ENCODE measurements at places on chromosomes 6 and 20. TPM values are rescaled to one million over a fixed set of nuclear protein-coding genes. Genes with fewer than 3 reads are reported as not detected.

HEY2 gene
- total RNA-seq: 8.2 TPM

FLRT3 gene
- 6.2 TPM for total RNA-seq

- H3K27me3 ChIP-seq: no peaks in the 10 kb centered on the region
- no peaks in the 10 kb centered on the region for H3K4me1 ChIP-seq
- no peak overlapping the region for H3K4me3 ChIP-seq
- H3K36me3 ChIP-seq: no peaks in the 10 kb centered on the region
- no peak for DNase-seq
These were observed 14.8 kb upstream of the ADRM1 start for GRCh38 chr20:62287759-62288534.

- H3K4me3 ChIP-seq: no peak overlapping the region
- no peak overlapping the region for H3K27ac ChIP-seq
- DNase-seq: no peak
These were observed 18.2 kb downstream of the BMP7 start for GRCh38 chr20:57248132-57248797.

- no peak overlapping the region for H3K4me3 ChIP-seq
- no peaks in the 10 kb centered on the region for H3K36me3 ChIP-seq
- no peak overlapping the region for H3K27ac ChIP-seq
- no peaks in the 10 kb centered on the region for H3K27me3 ChIP-seq
- no peaks in the 10 kb centered on the region for H3K4me1 ChIP-seq
- DNase-seq: no peak
These were observed 41.8 kb upstream of the TOP1 start for GRCh38 chr20:40986774-40987173.

DNA sequence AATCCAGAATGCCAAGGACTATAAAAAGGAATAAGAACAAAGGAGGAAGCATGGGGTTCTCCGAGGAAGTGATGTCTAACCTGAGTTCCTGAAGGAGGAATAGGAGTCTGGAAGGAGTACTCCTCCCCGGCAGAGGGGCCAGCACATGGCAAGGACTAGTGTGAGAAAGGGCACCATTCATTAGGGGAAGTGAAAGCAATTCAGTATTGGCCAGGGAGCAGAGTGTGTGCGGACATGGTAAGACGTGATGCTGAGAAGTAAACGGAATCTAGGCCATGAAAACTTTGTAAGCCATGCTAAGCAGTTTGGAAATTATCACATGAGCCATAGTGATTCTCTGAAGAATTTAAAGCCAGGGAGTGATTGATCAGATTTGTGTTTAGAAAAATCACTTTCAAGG lies 218.9 kb upstream of the PRDM1 start:
- DNase-seq: no peak
- no peak overlapping the region for H3K4me3 ChIP-seq
- no peak overlapping the region for H3K27ac ChIP-seq
- H3K36me3 ChIP-seq: no peaks in the 10 kb centered on the region

DNA sequence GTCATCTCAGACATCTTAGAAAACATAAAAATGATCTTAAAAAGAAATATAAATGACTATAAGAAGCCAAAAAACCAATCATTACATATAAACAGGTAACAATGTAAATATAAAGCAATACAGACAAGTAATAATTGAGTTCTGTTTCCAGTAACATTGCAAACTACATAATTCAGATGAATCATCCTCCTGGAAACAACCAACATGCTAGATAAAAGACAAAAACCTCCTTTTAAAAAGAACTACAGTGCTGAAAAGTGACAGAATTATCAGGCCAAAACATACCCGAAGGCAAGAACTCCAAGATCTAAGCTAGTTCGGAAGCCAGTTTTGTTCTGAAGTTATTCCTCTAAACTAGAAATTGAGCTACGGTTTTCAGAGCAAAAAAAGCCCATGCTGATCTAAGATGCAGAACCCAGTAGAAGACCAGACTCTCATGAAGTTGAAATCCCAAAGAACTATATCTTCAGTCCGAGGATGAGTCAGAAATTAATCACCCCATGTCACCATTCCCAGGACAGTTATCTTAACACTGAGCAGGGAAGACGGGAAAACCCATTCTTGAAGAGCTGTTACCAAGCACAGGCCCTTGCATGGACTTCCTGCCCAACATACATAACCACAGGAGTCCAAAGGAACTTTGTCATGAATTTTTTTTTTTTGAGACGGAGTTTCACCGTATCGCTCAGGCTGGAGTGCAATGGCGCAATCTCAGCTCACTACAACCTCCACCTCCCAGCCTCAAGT lies 9.8 kb downstream of the PGM3 start:
- H3K36me3 ChIP-seq: no peaks in the 10 kb centered on the region
- H3K4me3 ChIP-seq: no peak overlapping the region
- DNase-seq: no peak
